ENCODE measurements at places on chromosomes 1 and 21. TPM values are rescaled to one million over a fixed set of nuclear protein-coding genes. Genes with fewer than 3 reads are reported as not detected.
A peak's percentile ranks its signal among the peaks of the same experiment; 100 is the strongest.

- no peaks in the 10 kb centered on the region for H3K27me3 ChIP-seq
- H3K4me1 ChIP-seq: no peaks in the 10 kb centered on the region
- no peak overlapping the region for H3K27ac ChIP-seq
- DNase-seq: no peak
These were observed 179.3 kb downstream of the ZC3H11B start for GRCh38 chr1:219433496-219434131.

DNA sequence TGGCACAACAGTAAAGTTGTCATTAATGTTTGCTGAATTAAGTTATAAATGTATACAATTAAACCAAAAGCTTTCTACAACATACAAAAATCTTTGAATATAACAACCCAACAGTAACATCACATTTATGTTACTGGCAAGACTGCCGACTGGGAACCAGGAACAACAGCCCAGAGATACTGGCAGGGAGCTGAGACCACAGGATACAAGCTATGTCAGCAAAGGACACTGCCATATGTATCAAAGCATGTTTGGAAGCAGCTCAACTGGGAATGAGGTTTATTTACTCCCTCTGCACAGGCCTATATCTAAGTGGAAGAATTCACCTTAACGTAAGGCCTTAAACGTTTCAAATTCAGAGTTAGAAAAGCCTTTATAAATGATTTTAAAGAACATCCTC is 50.4 kb downstream of the ARHGAP29 start:
- DNase-seq: no peak
- H3K36me3 ChIP-seq: no peaks in the 10 kb centered on the region
- no peak overlapping the region for H3K4me3 ChIP-seq
- H3K27me3 ChIP-seq: no peaks in the 10 kb centered on the region

Gene DNAI4
- 11.4 TPM for total RNA-seq

DNA sequence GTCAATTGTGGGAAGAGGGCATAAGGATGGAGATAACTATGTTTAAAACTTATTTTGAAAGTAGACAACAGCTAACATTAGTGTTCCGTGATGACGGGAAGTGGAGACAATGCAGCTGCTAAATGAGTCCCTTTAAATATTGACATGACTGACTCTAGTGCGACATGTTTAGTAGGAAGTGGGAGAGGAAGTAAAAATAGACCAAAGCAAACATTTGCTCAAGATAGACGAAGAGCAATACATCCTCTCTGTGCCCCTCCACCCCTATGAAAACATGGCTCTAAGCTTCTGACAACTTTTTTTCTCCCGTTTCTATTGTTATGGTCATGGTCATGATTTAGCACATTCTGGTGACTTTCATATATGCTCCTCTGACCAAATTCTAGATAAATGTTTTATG is 60.0 kb upstream of the HMCN1 start:
- H3K36me3 ChIP-seq: no peaks in the 10 kb centered on the region
- no peak overlapping the region for H3K27ac ChIP-seq
- H3K4me1 ChIP-seq: peaks cover 31% of the 10 kb centered on the region
- no peaks in the 10 kb centered on the region for H3K27me3 ChIP-seq
- peak; percentile 16 for DNase-seq

Gene OR4F16
- not detected for total RNA-seq

Gene LYPD8
- not detected for total RNA-seq

Gene NR1I3
- not detected for total RNA-seq

DNA sequence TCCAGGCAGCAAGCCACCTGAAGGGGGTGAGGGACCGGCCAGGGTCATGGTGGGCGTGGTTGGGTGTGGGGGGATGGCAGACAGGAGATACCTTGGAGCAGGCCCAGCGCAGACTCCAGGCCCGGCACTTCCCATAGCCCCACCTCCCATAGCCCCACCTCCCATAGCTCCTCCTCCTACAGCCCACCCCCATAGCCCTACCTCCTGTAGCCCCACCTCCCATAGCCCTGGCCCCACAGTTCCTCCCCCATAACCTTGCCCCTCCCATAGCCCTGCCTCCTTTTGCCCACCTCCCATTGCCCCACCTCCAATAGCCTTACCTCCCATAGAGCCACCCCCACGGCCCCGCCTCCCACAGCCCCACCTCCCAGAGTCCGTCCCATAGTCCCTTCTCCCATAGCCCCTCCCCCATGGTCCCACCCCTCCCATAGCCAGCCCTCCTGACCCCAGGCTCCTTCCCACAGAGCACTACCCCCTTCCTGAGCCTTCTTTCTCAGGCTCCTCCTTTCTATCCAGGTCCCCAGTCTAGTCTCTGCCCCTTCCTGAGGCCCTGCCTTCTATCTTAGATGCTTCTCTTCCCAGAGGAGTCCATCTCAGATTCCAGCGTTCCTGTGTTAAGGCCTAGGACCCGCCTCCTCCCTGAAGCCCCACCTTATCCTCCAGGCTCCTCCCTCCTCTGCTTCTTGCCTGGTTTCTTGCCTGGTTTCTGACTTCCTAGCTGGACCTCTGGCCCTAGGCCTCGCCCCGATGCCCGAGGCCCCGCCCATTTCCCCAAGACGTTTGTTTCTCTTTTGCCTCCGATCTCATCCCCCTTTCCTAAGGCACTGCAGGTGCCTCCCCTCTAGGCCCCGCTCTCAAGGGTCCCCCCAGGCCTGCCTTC is 46.8 kb downstream of the PTPRU start:
- peaks cover 5% of the 10 kb centered on the region for H3K4me1 ChIP-seq
- no peaks in the 10 kb centered on the region for H3K36me3 ChIP-seq

GRCh38 chr1:179953974-179954492 is 577 bp upstream of the CEP350 start:
- no peak for DNase-seq
- H3K36me3 ChIP-seq: no peaks in the 10 kb centered on the region
- H3K4me1 ChIP-seq: peaks cover 50% of the 10 kb centered on the region

DNA sequence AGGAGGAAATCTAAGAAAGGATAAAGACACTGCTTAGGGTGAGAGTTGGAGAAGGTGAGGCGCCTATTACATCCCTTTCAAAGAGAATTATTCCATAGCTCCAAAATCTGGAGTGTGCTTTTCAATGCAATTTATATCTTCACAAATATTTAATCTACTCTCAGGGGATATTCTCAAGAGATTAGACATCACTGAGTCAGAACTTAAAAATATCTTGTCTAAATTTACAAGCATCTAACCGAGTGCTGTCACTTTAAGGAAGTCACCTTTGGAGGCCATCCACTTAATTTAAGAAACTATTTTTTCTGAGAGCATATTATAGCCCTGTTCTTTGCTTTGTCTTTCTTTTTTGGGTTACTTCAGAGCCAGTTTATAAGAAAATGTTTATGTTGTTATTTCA is 134.6 kb downstream of the TNFSF18 start:
- DNase-seq: no peak
- no peak overlapping the region for H3K27ac ChIP-seq
- H3K4me1 ChIP-seq: no peaks in the 10 kb centered on the region
- H3K27me3 ChIP-seq: no peaks in the 10 kb centered on the region
- H3K4me3 ChIP-seq: no peak overlapping the region

Gene RSPH1
- not detected for total RNA-seq

DNA sequence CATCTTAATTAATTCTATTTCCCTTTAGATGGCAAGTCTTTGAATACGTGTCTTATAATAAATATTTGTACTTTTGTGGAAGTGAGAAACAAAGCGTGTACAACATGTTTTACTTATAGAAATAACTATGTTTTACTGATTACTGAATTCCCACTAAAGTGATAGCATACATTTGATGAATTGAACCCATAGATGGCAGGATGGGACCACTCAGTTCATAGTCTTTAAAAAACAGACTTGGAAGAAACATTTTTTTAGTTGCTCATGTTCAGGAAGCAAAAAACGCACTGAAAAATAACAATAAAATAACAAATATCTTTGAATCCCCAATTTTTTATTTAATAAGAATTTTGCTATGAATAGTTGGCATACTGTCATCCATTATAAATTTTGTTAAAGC is 507.1 kb upstream of the ZRANB2 start:
- H3K36me3 ChIP-seq: no peaks in the 10 kb centered on the region
- H3K4me1 ChIP-seq: no peaks in the 10 kb centered on the region
- no peak for DNase-seq
- no peak overlapping the region for H3K27ac ChIP-seq

All from CD4-positive, alpha-beta memory T cell (primary cell).